Natural killer cell treated with Interleukin-12 subunit alpha and Interleukin-12 subunit beta and Interleukin-15 and Interleukin-18, amount 100 ng/mL, for 72 hours (primary cell): ENCODE measurements at places on chromosomes 4 and X.

DNA sequence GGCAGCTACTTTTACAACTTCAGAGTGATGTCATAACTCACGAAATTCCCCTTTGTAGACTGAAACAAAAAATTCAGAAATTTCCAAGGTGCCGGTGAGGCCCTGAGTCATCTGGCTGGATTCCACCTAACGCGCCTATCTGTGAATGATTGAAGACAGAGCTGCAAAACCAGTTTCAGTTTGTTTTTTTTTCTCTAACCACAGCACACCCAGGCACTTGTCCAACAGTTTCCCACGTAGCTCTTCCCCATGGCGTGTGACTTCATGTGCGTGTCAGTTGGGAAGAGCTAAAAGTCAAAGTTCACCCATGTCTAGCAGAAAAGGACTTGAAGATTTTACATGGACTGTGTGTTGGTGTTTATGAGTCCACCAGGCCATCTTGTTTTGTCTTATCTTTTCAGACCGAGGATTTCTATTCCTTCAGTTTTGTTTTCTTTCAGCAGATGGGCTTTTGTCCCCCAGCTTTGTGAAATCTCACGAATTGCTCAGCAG lies 16.4 kb downstream of the TCEANC start:
- peak; percentile 78 for DNase-seq
- peaks cover 5% of the 10 kb centered on the region for H3K36me3 ChIP-seq
- peak overlapping the region; percentile 93 for H3K27ac ChIP-seq
- peak overlapping the region; percentile 77 for H3K4me3 ChIP-seq
- peaks cover 24% of the 10 kb centered on the region for H3K4me1 ChIP-seq
- H3K27me3 ChIP-seq: no peaks in the 10 kb centered on the region

DNA sequence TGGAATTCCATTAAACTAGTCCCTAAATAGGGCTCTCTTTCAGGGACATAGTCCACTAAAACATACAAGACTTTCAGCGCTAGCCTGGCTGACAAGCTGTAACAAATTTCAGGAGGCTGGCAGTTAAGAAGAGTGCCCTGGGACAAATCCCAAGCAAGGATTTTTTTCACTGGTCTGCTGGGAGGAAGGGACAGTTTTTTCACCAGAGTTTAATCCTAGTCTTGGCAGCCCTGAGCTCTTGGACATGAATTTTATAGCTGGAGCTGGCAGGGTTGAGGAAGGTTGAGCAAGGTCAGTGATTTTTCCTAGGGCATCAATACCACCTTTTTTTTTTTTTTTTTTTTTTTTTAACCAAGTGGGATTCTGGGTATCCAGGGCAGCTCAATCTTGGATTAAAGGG lies 184.4 kb downstream of the SH2D1A start:
- no peak overlapping the region for H3K27ac ChIP-seq
- H3K36me3 ChIP-seq: no peaks in the 10 kb centered on the region
- DNase-seq: no peak
- no peaks in the 10 kb centered on the region for H3K4me1 ChIP-seq

DNA sequence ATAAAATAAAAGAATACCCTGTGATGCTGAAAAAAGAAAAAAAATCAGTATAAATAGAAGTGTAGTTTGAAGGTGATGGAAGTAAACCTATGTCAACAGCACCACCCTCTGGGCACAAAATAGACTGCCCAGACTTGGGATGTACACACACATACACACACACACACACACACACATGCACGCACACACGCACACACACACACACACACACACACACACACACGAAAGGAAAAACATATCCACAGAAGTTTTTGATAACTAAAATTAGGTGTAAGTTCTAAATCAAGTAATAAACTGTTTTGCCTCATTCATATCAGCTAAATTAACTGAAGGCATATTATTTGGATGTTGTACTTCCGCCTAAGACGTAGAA lies 40.5 kb downstream of the ANXA5 start:
- H3K4me3 ChIP-seq: no peak overlapping the region
- H3K27ac ChIP-seq: no peak overlapping the region
- no peaks in the 10 kb centered on the region for H3K36me3 ChIP-seq
- peaks cover 7% of the 10 kb centered on the region for H3K4me1 ChIP-seq
- no peak for DNase-seq

- no peak overlapping the region for H3K27ac ChIP-seq
- H3K36me3 ChIP-seq: peaks cover 37% of the 10 kb centered on the region
- DNase-seq: no peak
- H3K4me3 ChIP-seq: no peak overlapping the region
- H3K4me1 ChIP-seq: no peaks in the 10 kb centered on the region
These were observed 33.8 kb downstream of the DCTD start for GRCh38 chr4:182883351-182883750.

DNA sequence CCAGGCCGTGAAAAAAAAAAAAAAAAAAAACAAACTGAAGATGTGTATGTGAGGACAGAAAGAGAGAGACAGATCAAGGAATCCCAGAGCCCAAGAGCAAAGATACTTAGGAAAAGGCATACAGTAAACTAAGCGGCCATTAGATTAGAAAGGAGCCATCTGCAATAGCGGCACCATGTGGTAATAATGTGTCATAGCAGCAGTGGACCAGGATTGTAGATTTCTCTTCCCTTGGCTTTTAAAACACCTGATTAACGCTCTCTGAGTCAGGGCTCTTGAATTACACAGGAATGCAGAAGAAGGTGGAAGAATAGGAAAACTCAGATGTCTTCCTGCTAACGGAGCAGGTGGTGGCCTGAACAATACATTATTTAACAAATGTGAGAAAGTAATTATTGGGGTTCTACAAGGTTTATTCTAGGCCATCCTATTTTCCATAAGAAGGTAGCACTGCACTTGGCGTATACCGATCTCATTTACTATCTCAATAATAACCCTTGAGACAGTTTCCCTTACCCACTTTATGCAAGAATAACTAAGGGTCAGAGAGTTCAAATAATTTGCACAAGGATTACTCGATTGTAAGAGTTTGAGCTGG lies 182.7 kb downstream of the KCNIP4 start:
- no peaks in the 10 kb centered on the region for H3K4me1 ChIP-seq
- DNase-seq: no peak
- H3K4me3 ChIP-seq: no peak overlapping the region
- peaks cover 8% of the 10 kb centered on the region for H3K27me3 ChIP-seq

- H3K27ac ChIP-seq: no peak overlapping the region
- DNase-seq: no peak
- H3K4me3 ChIP-seq: no peak overlapping the region
- peaks cover 13% of the 10 kb centered on the region for H3K27me3 ChIP-seq
- H3K4me1 ChIP-seq: peaks cover 11% of the 10 kb centered on the region
These were observed 81.5 kb upstream of the BCOR start for GRCh38 chrX:40179283-40179682.

GRCh38 chrX:9906919-9907318 lies 60.2 kb upstream of the CLDN34 start:
- H3K4me3 ChIP-seq: no peak overlapping the region
- H3K27ac ChIP-seq: no peak overlapping the region
- DNase-seq: no peak

DNA sequence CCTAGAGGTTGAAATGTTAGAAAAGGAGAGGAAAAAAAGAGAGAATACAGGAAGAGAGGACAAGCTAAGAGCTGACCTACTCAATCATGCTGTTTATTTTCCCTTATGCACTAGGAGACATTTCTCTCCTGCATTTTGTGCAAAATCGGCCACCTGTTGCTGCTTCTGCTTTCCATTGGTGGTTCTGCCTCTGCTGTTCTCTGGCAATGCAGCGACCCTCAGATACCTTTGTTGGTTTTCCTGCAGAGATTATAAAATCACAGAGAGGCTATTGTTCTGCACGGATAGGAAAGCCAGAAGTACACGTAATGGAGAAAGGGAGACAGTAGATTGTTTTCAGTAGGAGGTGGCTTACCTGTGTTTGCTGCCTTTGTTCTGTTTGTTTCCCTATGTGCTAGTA lies 108.9 kb downstream of the UNC5C start:
- no peak for DNase-seq
- no peak overlapping the region for H3K27ac ChIP-seq
- no peaks in the 10 kb centered on the region for H3K4me1 ChIP-seq
- H3K36me3 ChIP-seq: no peaks in the 10 kb centered on the region
- H3K4me3 ChIP-seq: no peak overlapping the region

DNA sequence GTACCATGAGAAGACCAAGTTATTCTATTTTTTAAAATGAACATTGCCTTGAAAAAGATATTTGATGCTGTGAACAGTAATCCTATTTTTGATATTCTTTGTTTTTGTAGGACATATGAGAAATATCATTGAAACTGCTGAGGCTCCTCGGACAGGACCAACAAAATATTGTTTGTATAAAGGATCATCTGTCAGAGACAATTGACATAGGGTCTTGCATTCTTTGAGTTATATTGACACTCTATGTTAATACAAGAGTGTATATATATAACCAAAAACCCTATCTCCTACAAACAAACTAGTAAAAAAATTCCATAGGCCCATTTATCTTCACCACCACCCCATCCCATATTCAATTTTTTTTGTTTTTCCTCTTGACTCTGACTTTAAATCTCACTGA lies 222.7 kb downstream of the DACH2 start:
- no peaks in the 10 kb centered on the region for H3K36me3 ChIP-seq
- no peak for DNase-seq
- no peak overlapping the region for H3K27ac ChIP-seq
- H3K4me3 ChIP-seq: no peak overlapping the region

GRCh38 chr4:128161138-128161537 lies 100.0 kb downstream of the LARP1B start:
- no peaks in the 10 kb centered on the region for H3K27me3 ChIP-seq

GRCh38 chr4:182736207-182736606 lies 181.0 kb downstream of the DCTD start:
- peaks cover 22% of the 10 kb centered on the region for H3K27me3 ChIP-seq
- H3K4me1 ChIP-seq: no peaks in the 10 kb centered on the region

DNA sequence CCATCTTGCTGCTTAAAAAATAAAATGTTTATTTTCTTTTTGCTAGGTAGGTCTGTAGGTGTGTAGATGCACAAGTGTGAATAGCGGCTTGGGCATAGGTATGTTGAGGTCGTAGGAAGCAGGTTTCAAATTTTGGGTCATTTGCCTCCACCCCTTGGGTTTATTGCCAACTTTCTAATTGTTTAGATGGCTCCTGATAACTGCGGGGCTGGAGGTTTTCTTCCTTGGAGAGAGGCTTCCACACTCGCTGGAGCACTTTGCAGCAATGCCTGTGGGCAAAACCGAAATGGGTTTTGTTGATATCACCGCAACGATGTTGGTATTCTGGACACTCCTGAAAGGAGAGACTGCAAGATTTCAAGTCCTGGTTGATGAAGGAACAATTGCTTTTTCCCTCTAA lies 3.9 kb upstream of the POU4F2 start:
- DNase-seq: no peak
- H3K36me3 ChIP-seq: peaks cover 10% of the 10 kb centered on the region
- H3K27me3 ChIP-seq: peaks cover 54% of the 10 kb centered on the region
- H3K27ac ChIP-seq: no peak overlapping the region
- H3K4me1 ChIP-seq: peaks cover 10% of the 10 kb centered on the region

GRCh38 chr4:136355970-136356369 lies 1176.3 kb downstream of the PCDH18 start:
- H3K27me3 ChIP-seq: no peaks in the 10 kb centered on the region
- H3K36me3 ChIP-seq: peaks cover 7% of the 10 kb centered on the region
- no peak overlapping the region for H3K4me3 ChIP-seq
- no peak for DNase-seq

DNA sequence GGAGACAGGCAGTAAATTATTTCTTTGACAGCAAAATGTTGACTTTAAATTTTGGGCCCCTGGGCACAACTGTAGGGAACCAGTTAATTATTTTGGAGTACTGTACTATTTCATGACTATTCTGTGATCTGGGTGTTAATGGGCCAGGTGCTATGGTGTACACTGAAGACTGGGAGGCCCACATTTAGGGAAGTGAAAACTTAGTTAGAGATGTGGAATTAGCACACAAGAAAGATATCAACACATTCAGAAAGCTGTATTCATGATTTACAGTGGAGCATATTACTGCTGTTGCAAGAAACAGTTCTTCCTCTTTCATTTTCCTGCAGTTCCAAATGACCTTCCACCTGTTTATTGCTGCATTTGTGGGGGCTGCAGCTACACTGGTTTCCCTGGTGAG lies 12.4 kb downstream of the PLP1 start:
- no peaks in the 10 kb centered on the region for H3K36me3 ChIP-seq
- H3K27me3 ChIP-seq: peaks cover 17% of the 10 kb centered on the region
- no peak for DNase-seq
- no peak overlapping the region for H3K4me3 ChIP-seq
- no peak overlapping the region for H3K27ac ChIP-seq
- H3K4me1 ChIP-seq: no peaks in the 10 kb centered on the region

DNA sequence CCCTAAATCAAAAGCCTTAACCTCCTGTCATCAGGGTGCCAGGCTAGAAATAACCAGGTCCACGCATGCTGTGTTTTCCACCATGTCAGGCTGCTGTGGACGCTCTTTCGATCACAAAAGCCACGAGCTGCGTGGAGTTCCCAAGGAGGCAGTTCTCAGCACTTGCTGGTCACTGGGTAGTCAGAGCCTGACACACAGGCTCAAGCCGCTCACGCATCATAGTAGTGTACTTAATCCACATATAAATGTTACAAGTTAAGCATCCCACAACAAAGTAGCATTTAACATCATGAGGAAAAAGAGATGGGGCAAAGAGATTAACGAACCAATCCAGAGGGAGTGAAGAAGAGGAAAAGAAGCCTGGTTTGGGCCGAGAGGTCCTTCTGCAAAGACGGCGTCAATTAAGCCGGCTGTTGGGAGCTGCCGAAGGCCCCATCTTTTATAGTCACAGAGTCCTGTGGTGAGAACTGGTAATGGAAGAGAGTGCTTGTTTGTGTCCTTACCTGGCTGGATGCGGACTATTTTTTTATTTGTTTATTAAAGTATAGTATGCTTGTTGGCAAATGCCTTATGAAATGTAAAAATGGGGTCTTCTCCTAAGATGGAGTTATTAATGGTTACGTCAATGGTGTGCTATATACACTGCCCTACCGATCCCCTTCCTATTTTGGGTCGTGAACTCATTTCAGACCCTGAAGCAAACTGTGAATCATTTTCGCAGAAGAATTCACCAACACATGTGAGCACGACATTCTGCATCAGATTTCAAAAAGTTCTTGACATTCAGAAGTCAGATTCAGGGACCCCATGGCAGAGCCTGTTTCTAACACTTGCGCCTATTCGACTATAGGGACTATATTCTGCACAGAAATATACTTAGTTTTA lies 675 bp downstream of the PRIMPOL start:
- DNase-seq: peak; percentile 63
- no peaks in the 10 kb centered on the region for H3K27me3 ChIP-seq

DNA sequence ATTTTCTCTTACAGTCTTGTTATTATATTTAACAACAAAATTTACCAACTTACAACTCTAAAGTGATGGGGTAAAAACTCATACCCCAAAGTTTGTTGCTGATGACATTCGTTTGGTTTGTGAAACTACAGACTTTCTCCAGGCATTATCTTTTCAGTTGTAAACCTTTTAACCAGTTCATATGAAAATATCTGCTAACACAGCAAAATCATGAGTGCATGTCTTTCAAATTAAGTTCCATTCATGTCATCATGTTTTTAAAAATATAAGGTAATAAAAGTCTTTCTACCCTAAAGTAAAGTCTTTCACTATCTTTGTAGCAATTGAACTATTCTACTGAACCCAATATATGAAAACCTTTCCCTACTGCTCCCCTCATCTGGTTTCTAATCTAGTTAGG lies 3.4 kb upstream of the GALNTL6 start:
- H3K4me1 ChIP-seq: no peaks in the 10 kb centered on the region
- no peak overlapping the region for H3K4me3 ChIP-seq
- H3K27me3 ChIP-seq: peaks cover 11% of the 10 kb centered on the region
- peaks cover 13% of the 10 kb centered on the region for H3K36me3 ChIP-seq
- no peak overlapping the region for H3K27ac ChIP-seq

- H3K36me3 ChIP-seq: no peaks in the 10 kb centered on the region
- no peaks in the 10 kb centered on the region for H3K4me1 ChIP-seq
- H3K27me3 ChIP-seq: peaks cover 6% of the 10 kb centered on the region
These were observed 34.6 kb upstream of the WDR1 start for GRCh38 chr4:10151182-10151581.

- no peak for DNase-seq
- H3K27me3 ChIP-seq: no peaks in the 10 kb centered on the region
- no peak overlapping the region for H3K4me3 ChIP-seq
- H3K27ac ChIP-seq: no peak overlapping the region
These were observed 48.0 kb downstream of the RAPGEF2 start for GRCh38 chr4:159150821-159151390.
